ENCODE measurements at places on chromosomes 3 and 15.

DNA sequence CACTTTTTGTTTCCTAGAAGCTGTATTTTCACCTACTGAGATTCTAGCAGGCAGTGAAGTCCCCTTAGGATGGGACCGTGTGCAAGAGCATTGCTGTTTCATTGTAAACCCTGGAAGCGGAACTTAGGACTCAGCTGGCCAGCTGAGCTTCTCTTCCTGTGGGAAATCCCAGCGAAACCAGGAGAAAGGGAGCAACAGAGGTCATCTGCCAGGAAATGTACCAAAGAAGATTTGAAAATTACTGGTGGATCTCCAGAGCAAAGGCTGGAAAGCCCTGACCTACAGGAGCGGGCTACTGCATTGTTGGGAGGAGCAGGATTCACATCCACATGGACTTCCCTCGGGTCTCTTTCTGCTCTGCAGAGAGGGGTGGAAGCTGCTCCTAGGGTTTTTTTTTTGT lies 7.6 kb upstream of the ADPRH start:
- no peak for DNase-seq

DNA sequence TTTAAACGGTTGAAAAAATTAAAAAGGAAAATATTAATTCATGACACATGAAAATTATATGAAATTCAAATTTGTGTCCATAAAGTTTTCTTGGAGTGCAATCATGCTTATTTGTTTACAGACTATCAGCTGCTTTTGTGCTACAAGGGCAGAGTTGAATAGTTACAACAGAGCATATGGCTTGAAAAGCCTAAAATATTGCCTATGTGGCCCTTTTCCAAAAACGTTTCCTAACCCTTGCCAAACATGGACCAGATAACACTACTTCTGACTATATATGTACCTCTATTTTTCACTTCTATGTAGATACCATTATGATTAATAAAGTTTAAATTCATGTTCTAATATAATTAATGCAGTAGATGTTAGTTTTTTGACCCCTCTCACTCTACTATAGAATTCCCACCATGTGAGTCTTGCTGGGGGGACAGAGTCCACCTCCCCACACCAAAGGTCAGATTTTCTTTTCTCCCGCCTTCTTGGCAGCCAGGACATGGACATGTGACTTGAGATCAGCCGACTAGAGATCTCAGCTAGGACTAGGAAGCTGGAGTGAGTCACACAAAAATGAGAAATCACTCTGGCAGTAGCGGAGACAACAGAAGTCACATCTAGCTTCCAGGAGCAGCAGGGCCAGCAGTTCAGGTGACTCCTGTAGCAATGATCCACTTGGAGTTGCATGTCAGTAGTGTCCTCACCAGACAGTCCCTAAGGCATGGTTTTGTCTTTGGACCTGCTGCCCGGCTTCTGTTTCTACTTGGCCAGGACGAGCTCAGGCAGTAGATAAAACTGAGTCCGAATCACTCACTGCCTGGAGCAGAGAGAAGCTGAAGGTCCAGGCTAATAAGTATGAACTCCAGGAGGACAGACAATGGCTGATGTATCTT lies 22.4 kb downstream of the CIAO2A start:
- DNase-seq: peak; percentile 84

- DNase-seq: no peak
Measured at GRCh38 chr3:68985146-68985790, 28.2 kb downstream of the EOGT start.

- DNase-seq: no peak
Measured at GRCh38 chr3:56624725-56625124, 58.3 kb downstream of the TASOR start.

GRCh38 chr3:196378146-196378841 lies 40.1 kb upstream of the TM4SF19 start:
- no peak for DNase-seq

DNA sequence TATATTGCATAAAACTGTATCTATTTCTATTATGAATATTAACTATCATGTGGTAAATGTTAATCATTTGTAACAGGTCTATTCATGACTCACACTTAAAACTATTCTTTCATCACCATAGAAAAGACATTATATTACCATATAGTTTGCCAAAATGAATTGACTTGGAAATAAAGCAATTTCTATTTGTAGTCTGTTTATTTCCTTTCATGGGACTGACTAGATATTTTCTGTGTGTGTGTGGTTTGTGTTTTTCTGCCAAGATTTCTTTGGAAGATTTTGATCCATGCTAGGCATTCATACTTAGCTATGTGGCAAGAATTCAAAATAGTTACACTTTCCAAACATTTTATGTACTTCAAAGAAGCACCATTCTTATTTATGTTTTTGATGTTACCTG lies 522.5 kb upstream of the AGTR1 start:
- peak; percentile 34 for DNase-seq

- peak; percentile 17 for DNase-seq
Measured at GRCh38 chr3:75294124-75294523, 370.0 kb upstream of the FRG2C start.

- DNase-seq: no peak
Measured at GRCh38 chr15:61403884-61404283, 174.8 kb upstream of the RORA start.
